HFF-Myc (cell line): ENCODE measurements at places on chromosomes 1 and 21.

DNA sequence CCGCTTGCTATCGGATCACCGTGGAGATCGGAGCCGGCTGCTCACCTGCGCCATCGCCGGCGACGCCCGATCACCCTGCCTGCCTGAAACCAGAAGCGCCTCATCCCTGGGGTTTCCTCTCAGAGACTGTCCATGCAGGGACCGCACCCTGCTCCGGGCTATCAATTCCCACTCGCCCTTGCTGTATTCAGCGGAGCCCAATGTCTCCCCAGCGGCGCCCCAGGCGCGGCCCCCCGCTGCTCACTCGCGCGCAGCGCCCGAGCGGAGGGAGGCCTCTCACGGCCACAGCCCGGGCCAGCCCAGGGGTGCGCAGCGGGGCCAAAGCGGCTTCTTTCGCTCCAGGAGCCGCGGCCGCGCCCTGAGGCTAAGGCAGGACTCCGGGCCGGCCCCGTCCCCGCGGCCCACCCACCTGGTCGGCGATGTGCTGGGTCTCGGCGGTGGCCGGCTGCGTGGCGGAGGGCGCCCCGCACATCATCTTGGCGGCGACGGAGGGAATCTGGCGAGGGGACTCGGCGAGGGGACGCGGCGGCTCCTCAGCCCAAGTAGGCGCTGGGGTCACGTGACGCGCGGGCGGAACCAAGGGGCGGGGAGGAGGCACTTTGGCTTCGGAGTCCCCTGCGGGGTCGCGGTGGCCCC is at the start of gene CSTB:
Gene CSTB, minus strand, starts transcription at position 514 of the 636 bp plus-strand sequence. Its CDS starts 39 bp downstream, at position 475.
- no peak for DNase-seq

GRCh38 chr1:176149939-176150807 is 56.9 kb downstream of the COP1 start:
- DNase-seq: no peak

GRCh38 chr1:26744075-26744959 is 43.4 kb upstream of the PIGV start:
- DNase-seq: peak; percentile 85

DNA sequence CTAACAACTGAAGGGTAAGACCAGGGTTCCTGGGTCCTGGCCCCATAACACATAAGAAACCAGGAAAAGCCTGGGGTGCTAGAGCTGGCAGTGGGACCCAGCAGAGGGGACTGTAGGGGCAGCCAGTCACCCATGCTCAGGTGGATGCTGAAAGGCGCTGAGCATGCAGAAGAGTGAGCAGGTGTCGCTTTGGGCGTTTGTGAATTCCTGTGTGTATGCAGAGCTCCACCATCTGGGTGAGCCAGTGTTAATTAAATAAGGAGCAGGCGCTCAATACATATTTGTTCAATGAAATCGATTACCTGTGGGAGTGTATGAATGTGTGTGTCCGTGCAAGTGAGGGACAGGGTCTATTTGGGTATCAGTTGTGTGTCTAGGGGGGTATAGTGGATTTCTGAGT is 499 bp downstream of the C1QA start:
- DNase-seq: no peak

GRCh38 chr1:153771841-153772593 is 3.2 kb upstream of the SLC27A3 start:
- DNase-seq: no peak

- no peak for DNase-seq
Observed at GRCh38 chr1:6331543-6332273, 61.9 kb downstream of the ACOT7 start.

GRCh38 chr1:200699871-200700270 is 30.2 kb upstream of the DDX59 start:
- DNase-seq: no peak

DNA sequence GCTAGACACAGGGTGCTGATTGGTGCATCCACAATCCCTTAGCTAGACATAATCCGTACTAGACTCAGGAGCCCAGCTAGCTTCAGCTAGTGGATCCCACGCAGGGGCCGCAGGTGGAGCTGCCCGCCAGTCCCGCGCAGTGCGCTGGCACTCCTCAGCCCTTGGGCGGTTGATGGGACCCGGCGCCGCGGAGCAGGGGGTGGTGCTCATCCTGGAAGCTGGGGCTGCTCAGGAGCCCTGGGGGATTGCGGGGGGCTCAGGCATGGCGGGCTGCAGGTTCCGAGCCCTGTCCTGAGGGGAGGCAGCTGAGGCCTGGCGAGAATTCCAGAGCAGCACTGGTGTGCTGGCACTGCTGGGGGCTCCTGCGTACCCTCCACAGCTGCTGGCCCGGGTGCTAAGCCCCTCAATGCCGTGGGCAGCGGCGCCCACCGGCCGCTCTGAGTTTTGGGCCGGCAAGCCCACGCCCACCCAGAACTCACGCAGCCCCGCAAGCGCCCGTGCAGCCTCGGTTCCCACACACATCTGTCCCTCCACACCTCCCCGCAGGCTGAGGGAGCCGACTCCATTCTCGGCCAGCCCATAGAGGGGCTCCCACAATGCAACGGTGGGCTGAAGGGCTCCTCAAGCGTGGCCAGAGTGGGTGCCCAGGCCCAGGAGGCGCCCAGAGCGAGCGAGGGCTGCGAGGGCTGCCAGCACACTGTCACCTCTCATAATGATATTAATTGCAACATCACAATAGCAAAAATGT is 87.4 kb downstream of the CRB1 start:
- DNase-seq: no peak
